ENCODE measurements at places on chromosomes 12 and 14.
A peak's percentile ranks its signal among the peaks of the same experiment; 100 is the strongest.

GRCh38 chr12:29566441-29566840 is 69.0 kb upstream of the OVCH1 start:
- no peak for DNase-seq

- no peak for DNase-seq
Measured at GRCh38 chr12:78194448-78194847, 363.8 kb downstream of the NAV3 start.

DNA sequence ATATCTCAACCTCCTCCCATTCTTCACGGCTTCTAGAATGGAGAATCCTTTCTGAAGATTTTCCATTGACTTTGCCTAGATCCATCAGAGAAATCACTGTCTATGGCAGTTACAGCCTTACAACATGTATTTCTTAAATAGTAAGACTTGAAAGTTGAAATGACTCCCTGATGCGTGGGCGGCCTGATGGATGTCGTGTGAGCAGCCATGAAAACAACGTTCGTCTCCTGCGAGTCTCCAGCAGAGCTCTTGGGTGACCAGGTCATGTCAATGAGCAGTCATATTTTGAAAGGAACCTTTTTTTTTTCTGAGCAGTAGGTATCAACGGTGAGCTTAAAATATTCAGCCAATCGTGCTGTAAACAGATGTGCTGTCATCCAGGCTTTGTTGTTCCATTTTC is 139.9 kb upstream of the C14orf180 start:
- DNase-seq = no peak

GRCh38 chr12:68207276-68207675 is 18.3 kb downstream of the IL26 start:
- no peak for DNase-seq

- peak; percentile 56 for DNase-seq
Measured at GRCh38 chr12:24948757-24949722, at the start of gene BCAT1. TSS of gene BCAT1 (minus strand) at chr12:24949101. CDS start at chr12:24948932, 169 bp downstream.

DNA sequence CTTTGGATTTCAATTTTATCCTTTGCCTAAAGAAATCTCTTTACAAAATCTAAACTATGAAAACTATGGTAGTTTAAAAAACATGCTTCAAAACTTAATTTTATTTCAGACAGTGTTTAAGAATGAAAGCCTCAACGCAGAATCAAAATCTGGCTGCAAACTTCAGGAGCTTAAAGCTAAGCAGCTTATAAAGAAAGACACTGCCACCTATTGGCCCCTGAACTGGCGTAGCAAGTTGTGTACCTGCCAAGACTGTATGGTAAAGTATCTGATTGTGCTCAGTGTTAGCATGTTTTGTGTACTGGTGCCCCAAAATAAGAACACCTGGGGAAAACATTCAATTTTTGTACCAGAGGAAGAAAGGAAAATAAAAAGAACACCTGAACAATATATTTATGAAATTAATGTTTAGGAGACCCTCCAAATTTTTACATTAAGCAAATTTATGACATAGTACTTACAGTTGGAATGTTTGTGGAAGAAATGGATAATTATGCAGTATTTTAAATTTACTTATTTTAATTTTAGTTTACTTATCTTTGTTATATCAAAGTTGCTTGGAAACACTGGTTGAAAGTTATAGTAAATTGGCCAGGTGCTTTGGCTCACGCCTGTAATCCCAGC is 12.2 kb downstream of the UBR7 start:
- DNase-seq = peak; percentile 57

DNA sequence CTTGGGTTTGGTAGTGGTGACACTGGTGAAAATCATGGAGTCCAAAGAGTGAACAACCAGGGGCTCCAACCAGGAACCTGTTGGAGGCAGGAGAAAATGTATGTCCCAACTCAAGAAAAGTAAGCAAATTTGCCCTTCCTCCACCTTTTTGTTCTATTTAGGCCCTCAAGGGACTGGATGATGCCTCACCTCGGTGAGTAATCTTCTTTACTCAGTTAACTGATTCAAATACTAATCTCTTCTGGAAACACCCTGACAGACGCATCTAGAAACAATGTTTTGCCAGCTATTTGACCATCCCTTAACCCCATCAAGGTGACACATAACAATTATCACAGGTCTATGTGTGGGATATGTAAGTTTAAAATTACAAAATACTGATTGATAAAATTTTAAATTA is 272.4 kb upstream of the FOXG1 start:
- no peak for DNase-seq

- DNase-seq = no peak
Measured at GRCh38 chr12:34286934-34287333, 264.6 kb downstream of the ALG10 start.

GRCh38 chr12:97016163-97016562 is 109.1 kb downstream of the NEDD1 start:
- no peak for DNase-seq

DNA sequence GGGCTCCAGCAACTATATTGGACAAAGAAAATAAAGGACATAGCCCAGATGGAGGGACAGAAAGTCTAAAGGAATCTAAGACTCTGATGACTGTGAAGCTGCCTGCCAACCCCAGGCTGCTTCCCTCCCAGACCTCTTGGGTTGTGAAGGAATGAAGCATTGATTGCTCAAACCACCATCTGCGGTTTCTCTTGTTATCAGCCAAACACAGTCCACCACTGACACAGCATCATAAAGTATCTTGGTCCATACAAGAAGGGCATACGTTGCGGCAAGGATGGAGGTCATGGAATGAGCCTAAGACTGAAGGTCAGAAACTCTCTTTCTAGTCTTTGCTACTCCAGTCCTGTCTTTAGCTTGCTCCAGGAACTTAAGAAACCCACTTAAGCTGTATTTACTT is 58.5 kb upstream of the PLXNC1 start:
- no peak for DNase-seq

GRCh38 chr14:77041881-77042545 is 13.5 kb upstream of the IRF2BPL start:
- no peak for DNase-seq

- no peak for DNase-seq
Measured at GRCh38 chr14:71576472-71576871, 355.8 kb upstream of the RGS6 start.

DNA sequence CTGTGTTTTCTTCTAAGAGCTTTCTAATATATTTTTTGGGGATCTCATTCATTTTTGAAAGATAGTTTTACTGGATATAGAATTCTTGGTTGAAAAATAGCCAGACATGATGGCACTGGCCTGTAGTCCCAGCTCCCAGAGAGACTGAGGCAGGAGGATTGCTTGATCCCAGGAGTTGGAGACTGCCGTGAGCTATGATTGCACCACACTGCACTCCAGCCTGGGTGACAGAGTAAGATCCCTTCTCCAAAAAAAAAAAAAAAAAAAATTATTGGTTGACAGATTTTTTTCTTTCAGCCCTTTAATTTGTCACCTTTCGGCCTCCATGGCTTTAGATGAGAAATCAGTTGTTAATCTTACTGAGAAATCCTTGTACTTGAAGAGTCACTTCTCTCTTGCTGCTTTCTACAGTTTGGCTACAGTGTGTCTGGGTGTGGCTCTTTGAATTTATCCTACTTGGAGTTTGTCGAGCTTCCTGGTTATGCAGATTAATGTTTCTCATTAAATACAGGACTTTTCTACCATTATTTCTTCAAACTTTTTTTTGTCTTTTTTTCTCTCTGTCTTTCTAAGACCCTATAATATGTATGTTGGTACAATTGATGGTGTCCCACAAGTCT is 60.2 kb upstream of the AMN start:
- DNase-seq = no peak

DNA sequence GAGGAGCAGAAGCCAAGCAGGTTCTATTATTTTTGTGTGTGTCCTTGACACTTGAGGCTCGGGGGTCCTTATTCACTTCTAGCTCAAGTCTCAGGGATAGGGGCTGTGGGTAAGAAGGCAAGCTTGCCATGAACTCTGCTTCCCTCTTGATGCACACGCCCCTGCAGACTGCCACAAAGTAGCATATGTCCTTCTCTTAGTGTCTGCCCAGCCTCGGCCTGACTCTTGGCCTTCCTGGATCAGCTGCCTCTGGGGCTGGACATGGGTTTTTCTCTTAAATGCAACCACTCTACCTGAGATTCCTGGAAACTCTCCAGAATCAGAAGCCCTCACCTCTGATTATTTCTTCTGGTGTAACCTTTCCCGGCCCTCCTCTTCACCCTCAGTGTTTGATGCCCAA is 28.2 kb upstream of the PEX5 start:
- DNase-seq = no peak

- no peak for DNase-seq
Measured at GRCh38 chr12:131736446-131737149, 25.7 kb downstream of the SFSWAP start.

- no peak for DNase-seq
Measured at GRCh38 chr14:58332561-58332960, 34.2 kb downstream of the ARID4A start.

GRCh38 chr14:54845641-54846040 is 57.0 kb downstream of the GCH1 start:
- no peak for DNase-seq

DNA sequence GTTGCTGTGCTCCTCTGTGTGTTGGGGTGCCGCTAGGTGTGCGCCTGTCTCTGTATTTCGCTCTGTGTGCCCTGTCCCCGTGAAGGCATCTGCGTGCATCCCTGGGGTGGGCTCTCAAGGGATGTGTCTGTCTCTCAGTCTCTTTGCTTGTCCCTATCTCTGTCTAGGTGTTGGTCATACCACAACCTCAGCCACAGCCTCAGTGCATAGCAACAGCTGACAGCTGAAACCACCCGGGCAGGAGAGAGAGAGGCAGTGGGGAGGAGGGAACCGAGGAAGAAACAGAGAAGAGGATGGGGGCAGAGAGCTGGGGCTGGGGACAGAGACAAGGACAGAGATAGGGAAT is 953 bp upstream of the NXPH4 start:
- DNase-seq = peak; percentile 56

- DNase-seq = no peak
Measured at GRCh38 chr12:74292351-74293194, 245.1 kb upstream of the ATXN7L3B start.

GRCh38 chr14:51644217-51644933 is 7.3 kb upstream of the FRMD6 start:
- no peak for DNase-seq

GRCh38 chr12:69352904-69353303 is 4.7 kb downstream of the LYZ start:
- DNase-seq = no peak

DNA sequence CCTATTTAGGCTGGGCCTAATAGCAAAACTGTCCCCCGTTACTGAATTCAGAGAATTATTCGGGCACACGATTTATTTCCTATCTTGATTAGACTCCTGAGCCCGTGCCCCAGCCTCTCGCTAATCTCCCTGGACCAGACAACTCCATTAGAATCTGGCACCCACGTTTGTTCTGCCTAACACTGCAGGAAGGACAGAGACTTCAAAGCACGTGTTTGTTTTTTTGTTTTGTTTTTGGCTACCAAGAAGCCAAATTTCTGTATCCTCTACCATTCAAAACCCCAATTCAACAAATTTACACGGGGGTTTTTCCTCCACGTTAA is 4.8 kb downstream of the USP44 start:
- no peak for DNase-seq

- no peak for DNase-seq
Measured at GRCh38 chr14:99554184-99554583, 49.8 kb downstream of the CCDC85C start.

DNA sequence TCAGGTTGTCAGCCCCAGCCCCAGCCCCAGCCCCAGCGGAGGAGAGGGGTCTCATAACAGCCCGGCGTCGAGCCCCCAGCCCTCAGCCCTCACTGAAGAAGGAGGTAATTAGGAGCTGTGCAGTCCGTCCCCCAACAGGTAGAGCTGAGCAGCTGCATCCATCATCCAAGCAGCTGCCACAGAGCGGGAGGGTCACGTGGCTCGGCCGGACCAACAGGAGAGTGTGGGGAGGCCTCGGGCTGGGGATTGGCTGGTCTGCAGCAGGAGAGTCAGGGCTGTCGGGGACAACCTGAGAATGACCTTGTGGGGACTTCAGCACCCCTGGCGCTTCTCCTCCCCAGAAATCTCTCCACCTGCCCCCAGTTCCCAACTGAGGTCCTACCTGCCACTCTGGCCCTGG is 29.6 kb downstream of the SMUG1 start:
- DNase-seq = no peak
